ENCODE measurements at places on chromosomes 12 and 14. TPM values are rescaled to one million over a fixed set of nuclear protein-coding genes. Genes with fewer than 3 reads are reported as not detected.

Gene SYNDIG1L
- not detected for total RNA-seq

Gene TRPV4
- 0.08 TPM for total RNA-seq

Gene P2RX2
- total RNA-seq = not detected

Gene LGR5
- not detected for total RNA-seq

Gene FITM1
- total RNA-seq = not detected

All from A549 treated with ZK216348 at 1 μM for 4 hours (cell line).